H9 (cell line): ENCODE measurements at places on chromosomes 7 and 10.

- no peak for DNase-seq
Observed at GRCh38 chr10:96584035-96584434, 2.8 kb downstream of the TM9SF3 start.

DNA sequence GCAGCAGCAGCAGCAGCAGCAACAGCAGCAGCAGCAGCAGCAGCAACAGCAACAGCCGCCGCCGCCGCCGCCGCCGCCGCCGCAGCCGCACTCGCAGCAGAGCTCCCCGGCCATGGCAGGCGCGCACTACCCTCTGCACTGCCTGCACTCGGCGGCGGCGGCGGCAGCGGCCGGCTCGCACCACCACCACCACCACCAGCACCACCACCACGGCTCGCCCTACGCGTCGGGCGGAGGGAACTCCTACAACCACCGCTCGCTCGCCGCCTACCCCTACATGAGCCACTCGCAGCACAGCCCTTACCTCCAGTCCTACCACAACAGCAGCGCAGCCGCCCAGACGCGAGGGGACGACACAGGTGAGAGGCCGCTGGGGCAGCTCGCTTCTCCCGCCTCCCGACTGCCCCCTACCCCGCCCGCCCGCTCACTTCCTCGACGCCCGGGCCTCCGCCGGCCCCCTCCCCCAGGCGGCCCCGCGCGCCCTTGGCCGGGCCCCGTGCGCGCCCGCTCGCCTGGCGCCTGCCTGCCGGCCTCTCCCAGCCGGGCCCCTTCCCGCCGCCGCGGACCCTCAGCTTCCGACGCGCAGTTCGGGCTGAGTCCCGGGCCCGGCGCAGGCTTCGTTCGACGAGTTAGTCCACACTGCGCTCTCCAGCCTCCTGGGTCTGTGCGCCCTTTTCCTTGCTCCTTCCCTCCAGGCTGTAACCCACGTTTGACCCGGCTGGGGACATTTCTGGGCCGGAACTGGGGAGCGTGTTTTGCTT is 882 bp downstream of the DLX6 start:
- peak; percentile 80 for DNase-seq

DNA sequence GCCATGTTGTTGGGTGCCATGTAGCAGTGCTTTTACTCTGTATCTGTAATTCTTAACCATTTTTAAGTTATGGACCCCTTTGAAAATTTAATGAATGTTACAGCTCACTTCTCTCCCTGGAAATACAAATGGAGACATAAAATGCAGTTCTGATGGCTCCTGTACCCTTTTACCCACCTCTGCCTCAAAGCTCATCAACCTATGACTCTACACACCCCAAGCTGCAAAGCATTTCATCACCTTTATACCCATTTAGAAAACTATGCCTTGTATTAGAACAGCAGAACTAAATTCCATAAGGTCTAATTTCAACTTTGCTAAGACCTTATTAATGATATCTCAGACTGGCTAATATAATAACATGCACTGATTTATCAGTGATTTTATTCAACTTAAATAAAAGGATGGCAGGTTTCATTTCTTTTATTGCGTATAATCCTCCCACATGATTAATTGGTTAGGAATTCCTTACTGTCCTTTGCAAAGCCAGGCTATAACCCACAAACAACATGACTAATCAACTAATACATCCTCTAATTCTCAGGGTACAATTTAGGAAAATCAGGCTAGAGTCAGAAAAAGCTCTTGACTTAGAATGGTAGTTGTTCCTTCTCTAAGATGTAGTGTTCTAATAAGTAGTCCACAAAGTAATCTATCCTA is 68.1 kb downstream of the CPEB3 start:
- DNase-seq: no peak

DNA sequence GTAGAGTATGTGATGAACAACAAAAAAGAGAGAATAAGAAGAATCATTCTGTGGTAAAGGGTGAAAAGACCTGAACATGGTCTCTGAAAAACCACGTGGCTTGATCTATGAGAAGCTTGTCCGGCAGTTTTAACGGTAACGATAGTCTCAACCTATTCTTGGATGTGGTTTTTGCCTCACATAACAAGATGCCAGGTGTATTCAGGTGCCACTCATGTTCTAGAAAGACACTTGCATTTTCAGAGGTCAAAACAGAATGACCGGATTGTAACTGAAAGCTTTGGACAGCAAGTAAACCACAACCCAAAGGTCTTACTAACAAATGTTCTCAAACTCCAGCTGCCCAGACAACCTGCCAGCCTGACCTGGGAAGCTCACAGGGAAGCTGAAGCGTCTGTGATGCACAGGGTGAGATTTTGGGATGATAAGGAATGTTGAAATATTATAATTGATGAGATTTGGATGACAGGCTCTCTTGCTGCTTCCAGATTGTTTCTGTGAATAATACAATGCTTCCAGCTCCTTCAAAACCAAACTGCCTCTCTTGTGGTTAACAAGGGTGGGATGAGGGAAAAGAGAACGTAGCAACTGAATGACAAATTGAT is 137.4 kb upstream of the GRB10 start:
- no peak for DNase-seq

DNA sequence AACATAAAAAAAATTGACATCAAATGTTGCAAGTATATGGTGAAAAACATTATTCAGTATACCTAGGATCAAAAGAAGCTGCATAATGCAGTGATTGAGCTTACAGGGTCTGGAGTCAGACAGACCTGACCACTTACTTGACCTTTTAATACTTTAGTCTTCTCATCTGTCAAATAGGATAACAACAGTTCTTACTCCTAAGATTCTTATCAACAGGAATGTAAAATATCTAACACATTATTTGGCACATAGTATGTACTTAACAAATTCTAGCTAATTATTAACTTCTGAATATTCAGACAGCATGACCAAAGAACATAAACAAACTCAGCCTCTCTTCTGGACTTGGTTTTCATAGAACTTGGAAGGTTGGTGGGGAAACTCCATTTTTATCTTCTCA is 45.6 kb upstream of the PIP4K2A start:
- DNase-seq: no peak

GRCh38 chr7:150569245-150569955 is 2.2 kb downstream of the GIMAP4 start:
- DNase-seq: no peak

DNA sequence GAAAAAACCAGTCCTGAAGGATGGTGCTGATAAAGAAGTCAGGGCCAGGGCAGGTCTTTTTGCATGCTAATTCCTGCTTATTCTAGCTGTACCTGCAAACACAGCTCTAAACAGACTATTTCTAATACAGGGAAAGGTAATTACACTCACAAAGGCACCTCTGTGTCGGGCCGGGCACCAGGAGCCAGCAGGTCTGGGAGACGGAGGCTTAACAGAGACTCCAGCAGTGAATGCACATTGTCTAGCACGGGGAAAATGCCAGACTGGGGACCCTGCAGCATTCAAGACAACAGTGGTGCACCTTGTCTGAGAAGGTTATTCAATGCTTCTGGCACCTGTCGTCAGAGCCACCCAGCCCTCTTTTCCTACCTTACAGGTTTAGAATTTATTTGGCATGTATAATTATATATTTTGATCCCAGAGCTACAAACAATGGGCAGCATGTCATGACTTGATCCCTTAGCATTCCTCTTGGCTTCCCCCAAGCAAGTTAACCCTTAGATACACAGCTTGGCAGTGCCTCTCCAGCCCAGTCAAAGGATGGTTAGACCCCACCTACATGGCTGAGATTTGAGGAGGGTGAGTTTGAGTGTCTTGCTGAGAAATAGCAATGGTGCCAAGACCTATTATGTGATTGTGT is 185.2 kb downstream of the SLC25A13 start:
- no peak for DNase-seq

GRCh38 chr7:4025694-4026615 is 656.1 kb upstream of the FOXK1 start:
- no peak for DNase-seq

DNA sequence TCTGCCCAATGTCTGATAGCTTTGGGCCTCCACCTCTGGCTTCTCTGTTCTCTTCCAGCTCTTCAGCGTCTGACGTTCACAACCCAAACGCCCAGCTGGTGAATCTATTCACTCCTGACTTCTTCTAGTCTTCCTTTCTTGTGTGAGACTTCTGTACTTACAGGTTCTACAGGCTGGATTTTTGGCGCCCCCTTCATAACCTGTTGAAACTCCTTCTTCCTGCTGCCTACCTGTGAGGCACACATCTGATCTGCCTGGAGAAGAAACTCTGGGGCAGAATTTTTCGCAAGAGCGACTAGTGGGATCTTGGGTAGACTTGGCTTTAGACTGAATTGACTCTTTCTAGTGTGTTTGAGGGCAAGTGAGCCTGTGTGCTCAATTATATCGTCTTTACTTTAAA is 249.3 kb downstream of the REEP3 start:
- no peak for DNase-seq

DNA sequence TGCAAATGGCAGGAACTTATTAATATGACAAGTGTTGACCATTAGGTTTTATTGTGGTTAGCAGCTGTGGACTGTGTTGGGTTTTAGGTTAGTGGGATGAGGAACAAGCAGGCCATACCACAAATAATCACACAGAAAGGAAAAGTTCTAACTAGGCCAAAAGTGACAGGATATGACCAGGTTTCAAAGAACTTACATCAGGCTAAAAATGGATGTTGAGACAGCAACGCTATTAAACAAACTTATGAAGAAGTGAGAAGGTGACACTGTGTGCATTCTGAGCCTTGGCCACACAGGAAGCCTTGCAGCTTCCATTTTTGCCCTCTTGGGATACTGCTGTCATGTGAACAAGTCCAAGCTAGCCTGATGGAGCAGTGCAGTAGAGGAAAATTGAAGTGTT is 568.8 kb downstream of the HTR7 start:
- no peak for DNase-seq

DNA sequence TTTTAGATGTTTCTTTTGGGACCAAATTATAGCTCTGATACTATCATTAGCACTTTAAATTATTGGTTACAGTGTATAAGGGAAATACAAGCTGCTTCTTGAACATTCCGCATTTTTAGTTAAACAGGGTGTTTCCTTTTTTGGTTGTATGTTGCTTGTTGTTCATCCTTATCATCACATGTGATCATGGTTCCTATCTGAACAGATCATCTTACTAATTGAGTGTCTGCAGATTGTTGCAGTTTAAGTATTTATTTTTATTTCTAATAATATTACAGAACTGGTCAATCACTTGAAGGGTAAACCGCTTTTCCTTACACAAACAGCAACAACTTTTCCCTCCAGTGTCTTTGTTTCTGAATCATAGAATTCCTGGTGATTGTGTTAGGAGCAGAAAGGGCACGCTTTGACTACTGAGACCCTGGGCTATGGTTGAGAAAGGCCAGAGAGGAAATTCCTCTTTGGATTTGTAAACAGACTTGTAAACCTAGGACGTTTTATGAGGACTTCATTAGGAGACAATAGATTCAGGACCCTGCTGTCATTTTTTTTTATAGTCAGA is 37.2 kb downstream of the CHN2 start:
- no peak for DNase-seq

DNA sequence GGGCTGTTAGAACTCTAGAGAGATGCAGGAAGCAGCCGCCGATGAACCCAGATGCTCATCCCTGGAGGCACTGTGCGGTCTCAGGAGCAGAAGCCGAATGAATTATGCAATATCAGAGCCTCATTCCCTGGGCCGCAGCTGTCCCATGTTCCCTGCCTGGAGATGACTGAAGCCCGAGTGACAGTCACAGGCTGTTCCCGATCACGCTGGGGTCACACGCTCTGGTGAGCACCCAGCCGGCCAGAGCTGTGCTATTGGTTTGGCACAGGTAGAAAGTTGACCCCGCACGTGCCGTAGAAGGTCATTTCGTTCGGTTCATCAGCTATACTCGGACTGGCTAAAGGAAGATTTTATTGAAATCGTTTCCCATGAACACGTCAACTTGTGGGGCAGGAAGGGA is 140.5 kb upstream of the SH2B2 start:
- DNase-seq: no peak

DNA sequence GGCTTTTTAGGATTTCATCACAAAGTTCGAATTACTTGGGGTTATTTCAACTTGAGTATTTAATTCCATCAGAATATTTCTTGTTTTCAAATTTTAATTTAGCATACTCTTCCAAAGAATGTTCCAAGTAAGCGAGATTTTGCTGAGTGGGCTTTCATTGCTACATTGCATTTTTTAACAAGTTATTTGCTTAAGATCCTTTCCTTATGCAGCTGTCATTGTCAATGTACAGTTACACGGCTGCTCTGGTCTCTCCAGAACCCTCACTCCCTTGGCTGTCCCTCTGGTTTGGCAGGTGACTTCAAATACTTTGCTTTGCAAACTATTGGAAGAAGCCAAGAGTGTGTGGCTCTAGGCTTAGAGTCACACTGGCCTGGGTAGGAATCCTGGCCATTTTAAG is 80.0 kb downstream of the CFAP58 start:
- DNase-seq: no peak

DNA sequence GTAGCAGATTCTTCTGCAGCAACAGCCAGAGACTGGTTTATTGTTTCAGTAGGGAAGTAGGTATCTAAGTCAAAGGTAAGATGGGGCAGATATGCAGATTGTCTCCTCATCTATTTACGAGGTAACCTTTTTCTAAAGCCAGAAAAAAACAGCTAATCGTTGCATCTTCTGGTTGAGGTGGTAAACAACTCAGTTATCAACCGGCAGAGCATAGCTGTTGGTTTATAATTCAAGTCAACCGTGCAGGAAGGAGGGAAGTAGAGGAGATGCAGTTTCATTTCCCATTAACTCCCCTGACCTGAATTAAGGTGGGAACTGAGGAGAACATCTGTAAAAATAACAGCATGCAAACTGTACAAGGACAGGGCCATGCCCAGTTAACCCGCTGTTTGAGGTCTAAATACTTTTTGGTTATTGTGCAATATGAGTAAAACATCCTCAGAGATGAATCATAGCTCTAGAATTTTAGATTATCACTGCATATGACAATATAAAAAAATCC is 156.5 kb upstream of the ITGB1 start:
- no peak for DNase-seq

DNA sequence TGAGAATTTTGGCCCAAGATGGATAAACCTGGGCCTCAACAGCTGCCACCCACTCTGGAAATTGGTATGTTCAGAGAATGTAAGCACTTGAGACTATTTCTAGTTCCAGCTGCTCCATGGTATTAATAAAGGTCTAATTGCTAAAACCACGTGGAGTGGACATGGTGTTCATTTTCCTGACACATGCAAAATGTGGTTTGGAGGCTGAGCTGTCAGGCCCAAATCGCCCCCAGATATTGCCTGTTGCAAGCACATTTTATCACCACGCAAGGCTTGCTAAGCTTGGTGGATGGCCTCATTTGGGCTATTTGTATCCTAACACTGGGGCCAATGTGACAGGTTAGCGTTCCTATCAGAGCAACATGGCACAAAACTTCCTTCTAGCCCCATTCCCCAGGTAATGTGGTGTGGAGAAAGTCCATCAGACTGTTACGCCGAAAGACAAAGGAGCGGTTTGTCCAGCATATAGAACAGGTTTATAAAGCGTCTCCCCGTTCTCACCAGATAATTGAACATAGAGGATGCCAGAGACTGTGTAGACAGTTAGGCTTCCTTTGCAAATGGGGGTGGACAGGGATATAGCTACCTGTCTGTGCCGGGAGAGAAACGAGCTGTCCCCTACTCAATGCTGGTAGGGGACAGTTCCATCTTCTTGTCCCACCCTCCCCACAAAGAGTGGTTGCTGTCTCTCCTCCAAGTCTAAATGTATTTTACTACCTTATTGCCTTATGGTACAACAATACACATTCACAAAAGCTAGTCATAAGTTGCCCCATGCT is 78.0 kb upstream of the ANKRD1 start:
- no peak for DNase-seq
